Prostate gland (tissue), 2 donors: ENCODE measurements at places on chromosomes 12 and 14. TPM values are rescaled to one million over a fixed set of nuclear protein-coding genes. Genes with fewer than 3 reads are reported as not detected.

- peak; percentile 21 for DNase-seq
Measured at GRCh38 chr14:99389174-99389826, 91.4 kb downstream of the SETD3 start.

PRIMA1 gene
- 3.6 TPM for total RNA-seq

- DNase-seq, result no peak
Measured at GRCh38 chr14:90632871-90633270, 183.4 kb downstream of the TTC7B start.

RERG gene
- 12.7 TPM for total RNA-seq

FAM186B gene
- 10.0 TPM for total RNA-seq
